K562 (cell line): ENCODE measurements at places on chromosomes 12 and 14. TPM values are rescaled to one million over a fixed set of nuclear protein-coding genes. Genes with fewer than 3 reads are reported as not detected.

Gene PPP1R1A
- total RNA-seq: not detected in 2 replicates

Gene C12orf50
- not detected in 2 replicates for total RNA-seq

Gene FAM181A
- total RNA-seq: not detected in 2 replicates

DNA sequence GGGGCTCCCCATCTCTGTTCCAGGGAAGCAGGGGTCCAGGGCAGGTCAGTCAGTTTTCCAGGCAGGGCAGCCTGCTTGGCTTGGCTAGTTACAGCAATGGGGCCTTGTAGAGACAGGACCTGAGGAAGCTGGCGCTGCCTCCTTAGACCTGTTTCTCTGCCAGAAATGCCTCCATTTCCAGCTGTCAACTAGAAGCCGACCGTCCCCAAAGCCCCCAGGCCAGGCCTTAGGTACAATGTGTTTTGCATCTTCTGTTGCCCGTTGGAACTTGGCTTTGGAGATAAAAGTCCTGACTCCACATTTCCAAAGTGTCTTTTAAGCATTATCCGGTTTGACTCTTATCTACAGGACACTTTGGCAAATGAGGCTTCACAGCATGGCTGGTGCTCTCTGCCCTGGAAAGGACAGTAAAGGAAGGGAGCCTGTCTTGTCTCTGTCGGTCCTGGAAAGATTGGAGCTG is 42.6 kb downstream of the KRT80 start:
- DNase-seq: no peak

DNA sequence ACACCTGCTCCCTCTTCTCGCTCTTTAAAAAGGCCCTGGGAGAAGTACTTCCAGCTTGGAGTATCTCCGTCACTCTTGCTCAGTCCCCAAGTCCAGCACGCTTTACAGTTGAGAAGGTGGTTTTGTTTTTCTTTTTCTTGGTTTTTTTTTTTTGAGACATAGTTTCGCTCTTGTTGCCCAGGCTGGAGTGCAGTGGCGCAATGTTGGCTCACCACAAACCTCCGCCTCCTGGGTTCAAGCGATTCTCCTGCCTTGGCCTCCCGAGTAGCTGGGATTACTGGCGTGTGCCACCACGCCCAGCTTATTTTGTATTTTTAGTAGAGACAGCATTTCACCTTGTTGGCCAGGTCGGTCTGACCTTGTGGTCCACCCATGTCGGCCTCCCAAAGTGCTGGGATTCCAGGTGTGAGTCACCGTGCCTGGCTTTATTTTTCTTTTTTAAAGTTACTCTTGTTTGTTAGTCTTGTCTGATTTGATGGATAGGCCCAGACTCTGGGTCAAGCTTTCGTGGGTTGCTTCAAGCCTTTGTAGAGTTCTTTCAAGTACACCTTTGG is 1.9 kb downstream of the TDRD9 start:
- DNase-seq: no peak

DNA sequence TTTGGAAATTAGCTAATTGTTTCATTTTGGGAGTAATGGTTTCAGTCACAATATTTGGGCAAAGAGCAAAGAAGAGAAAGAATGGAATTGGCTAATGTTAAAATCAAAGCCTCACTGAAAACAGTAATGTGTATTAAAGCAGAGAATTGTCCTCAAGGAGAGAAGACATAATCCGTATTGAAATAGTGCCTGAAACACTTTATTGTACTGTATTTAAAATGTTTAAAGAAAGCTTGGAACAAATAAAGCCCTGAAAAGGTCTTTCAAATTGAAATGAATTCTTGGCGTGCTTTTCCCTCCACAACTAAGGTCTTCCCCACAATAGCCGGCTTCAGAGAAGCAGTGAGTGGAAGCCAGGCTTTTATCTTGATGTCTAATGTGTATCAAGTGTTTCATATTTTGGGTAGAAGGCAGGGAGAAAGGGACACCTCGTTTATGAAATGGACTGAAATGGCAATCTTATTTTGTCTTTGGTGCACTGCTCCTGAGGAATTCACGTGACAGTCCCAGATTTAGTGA is 212.9 kb upstream of the CRY1 start:
- no peak for DNase-seq

GRCh38 chr12:28966046-28966780 is 182.9 kb upstream of the FAR2 start:
- DNase-seq: no peak

DNA sequence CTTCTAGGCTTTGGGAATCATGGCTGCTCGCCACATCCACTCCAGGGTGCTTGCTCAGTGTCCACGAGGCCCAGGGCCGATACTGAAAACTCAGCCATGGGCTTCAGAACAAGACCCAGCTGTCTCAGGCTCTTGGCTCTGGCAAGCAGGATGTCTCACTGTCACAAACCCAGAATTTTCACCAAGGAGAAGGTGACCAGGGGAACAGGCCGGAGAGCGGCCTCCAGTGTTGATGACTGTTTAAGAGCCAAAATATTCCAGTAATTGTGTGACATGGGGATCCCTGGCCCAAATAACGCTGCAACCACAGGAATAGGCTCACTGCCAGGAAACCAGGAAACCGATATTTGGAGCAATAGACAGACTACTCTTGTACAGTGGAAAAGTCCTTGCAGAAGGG is 9.8 kb upstream of the SERPINA5 start:
- no peak for DNase-seq
